ENCODE measurements at places on chromosomes 2 and 18. TPM values are rescaled to one million over a fixed set of nuclear protein-coding genes. Genes with fewer than 3 reads are reported as not detected.

Gene AFF3
- 43.5 TPM for total RNA-seq

Gene AP1S3
- 10.0 TPM for total RNA-seq

Gene VWC2L
- not detected for total RNA-seq

Gene CXCR2
- total RNA-seq = 0.48 TPM

Gene FLACC1
- 1.3 TPM for total RNA-seq

Gene STAT4
- total RNA-seq = 7.1 TPM
